ENCODE measurements at places on chromosomes 12 and 14.

- DNase-seq, result no peak
Observed at GRCh38 chr12:18898470-18898869, 160.6 kb downstream of the CAPZA3 start.

DNA sequence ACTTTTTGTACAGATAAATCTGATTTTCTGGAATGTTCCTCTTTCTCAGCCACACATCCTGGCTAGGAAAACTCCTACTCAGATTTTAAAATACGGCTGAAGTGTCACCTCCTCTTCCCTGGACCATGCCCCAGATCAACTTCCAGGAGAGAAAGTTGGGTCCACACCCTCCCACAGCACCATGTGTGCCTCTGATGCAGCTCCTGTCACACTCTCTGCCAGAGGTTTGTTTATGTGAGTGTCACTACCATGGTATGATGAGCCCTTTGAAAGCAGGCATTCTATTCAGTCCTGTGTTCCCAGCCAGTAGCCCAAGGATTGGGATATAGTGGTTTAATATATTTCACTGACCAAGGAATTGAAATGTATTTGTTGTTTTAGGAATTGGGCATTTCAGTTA, 287.2 kb upstream of the ATP2B1 start:
- no peak for DNase-seq

- DNase-seq, result no peak
Observed at GRCh38 chr14:37413504-37414003, 181.5 kb downstream of the FOXA1 start.

DNA sequence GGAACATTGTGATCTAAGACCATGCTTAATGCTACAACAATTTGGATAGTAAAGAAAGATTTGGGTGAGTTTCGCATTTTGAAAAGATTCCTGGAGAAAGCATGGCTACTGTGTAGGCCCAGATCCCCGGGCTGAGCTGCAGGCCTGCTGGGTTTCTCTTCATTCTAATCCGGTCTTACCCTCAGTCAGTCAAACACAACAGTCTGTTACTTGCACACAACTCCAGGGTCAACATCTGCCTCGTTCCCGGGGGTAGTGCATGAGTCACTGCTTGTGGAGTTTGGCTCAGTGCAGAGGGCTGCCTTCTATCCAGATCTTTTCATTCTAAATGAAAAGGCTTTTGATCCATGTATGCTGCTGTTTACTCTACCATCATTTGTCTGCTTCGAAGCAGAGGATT, 60.4 kb upstream of the SEL1L start:
- no peak for DNase-seq

DNA sequence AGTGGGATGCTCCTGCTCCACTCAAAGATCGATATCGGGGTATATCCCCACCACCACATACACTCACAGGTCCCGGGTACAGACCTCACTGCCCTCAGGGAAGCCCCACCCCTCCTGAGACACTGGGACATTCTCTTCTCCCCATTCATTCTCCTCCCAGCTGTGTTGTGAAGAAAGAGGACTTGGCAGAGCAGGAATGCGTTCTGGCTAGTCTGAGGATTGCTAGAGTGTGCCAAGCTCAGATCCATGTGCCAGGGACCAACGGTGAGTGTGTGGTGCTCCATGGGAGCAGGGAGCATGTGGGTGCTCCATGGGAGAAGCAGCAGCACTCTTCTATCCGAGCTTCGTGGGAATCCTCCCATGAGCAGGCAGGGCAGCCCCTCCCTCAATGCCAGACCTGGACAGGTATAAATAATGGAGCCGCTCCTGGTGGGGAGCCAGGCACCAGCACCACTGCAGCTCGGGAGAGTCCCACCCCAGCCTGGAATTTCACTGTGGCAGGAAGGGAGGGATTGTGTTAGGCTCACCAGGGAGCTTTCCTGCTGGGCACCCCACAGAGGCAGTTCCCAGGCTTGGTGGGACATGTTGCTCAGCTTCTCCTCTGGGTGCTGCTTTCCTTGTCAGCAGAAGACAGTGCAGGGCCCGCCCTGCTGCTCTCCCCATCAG, 2.3 kb upstream of the KRT5 start:
- no peak for DNase-seq

DNA sequence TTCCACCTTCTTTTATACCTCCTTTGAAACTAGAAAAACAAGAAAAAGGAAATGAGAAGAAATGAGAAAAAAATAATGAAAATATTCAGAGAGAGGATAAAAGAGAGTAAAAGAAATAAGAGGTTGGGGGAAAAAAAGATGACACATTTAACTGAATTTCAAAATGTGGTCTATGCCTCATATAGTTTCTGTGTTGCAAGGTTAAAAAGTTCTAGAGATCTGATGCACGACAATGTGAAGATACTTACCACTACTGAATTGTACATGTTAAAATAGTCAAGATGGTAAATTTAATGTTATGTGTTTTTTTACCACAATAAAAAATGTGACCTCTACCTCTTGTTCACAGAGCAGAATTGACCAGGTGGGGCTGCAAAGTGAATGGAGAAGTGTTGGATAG, 314.8 kb upstream of the OR4E1 start:
- DNase-seq, result no peak

DNA sequence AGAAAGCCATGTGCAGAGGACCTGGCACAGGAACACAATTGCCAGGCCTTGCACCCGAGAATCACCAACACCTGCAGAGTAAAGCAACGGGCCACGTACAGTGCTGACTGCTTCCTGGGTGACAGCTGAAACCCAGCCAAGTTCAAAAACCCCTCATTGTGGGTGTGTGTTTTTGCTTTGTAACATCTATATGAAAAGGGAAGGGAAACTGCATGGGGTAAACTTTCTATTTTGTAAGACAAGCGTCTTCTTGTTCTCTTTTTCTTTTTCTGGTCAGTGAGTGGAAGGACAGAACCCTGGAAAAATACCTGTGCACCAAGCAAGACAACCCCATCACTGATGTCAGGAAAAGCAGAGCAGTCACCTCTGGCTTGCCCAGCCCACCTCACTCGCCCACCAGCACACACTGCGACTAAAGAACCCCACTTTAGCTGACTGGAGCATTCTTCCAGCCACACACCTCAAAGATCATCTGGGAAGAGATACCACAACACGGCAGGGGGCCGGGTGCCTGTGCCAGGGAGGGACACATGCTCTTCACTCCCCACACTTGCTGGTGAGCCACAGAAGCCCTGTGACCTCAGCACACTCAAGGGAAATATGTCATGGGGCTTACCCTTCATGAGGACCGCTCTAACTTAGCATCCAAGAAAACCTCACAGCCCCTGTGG, 172.3 kb downstream of the NDUFA12 start:
- DNase-seq, result no peak

- no peak for DNase-seq
Observed at GRCh38 chr14:95980402-95980801, 58.8 kb upstream of the C14orf132 start.

DNA sequence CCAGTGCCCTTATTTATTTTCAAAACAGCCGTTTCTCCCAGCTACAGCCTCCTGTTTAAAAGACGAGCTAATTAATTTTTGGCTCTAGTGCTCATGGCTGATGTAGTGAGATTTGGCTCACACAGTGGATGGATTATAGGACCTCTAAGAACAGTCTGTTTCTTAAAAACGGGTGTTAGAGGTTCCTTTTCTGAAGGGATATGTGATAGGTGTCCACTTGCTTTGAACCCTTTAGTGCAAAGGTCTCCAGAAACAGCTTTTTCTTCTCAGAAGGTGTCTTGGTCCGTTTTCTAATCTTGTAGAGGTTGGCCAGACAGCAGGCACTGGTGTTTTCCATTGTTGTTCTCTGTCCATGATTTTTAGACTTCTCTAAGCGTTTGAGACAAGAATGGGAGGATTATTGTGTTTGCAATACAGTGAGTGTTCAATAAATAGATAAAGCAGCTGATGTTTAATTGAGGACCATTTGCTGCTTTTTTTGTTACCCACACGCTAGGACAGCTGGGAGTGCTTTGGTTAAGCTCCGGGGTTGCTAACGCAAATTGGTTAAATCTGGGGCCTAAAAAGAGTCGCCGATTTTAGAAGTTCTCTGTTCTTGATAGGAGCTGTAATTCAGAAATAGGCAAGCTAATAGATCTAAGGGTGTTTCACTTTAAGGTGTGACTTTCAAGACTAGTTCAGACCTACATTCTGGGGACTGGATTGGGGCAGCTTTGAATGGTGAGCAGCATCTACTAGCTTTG, 1.0 kb downstream of the BORCS5 start:
- no peak for DNase-seq

GRCh38 chr12:17489452-17489851, 600.5 kb downstream of the RERGL start:
- DNase-seq, result no peak

DNA sequence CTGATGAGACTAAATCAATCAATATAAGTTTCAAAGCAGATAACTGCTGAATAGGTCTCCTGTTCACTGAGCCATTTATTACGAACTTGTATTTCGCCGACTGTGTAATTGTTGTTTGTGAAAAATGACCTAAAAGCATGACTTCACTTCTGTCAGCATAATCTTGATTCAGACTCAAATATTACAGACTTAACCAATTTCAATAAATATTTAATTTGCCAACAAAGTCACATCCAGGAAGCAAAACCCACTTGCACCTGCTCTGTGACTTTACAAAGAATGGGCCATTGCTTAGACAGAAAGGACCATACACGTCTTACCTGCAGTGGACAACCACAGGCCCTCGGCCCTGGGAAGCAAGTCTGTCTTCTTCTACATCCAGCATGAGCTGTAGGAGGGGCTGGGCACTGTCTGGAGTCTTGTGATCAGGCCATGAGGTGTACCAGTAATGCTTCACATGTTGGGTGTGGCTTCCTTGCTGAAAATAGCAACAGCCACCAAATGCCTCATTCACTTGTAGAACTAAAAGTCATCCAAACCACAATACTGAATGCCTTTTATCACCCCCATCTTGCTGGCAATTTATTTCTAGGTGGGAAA, 23.5 kb upstream of the PTPRB start:
- no peak for DNase-seq

- DNase-seq, result no peak
Observed at GRCh38 chr12:106883426-106883825, 72.3 kb upstream of the TMEM263 start.
